ENCODE measurements at places on chromosomes 6 and 20.

GRCh38 chr6:118080547-118080946 is 173.5 kb downstream of the SLC35F1 start:
- no peak for DNase-seq

GRCh38 chr20:51570739-51571459 is 28.4 kb upstream of the NFATC2 start:
- no peak for DNase-seq

- no peak for DNase-seq
Observed at GRCh38 chr6:25944688-25945574, 14.4 kb upstream of the SLC17A2 start.

- DNase-seq, result no peak
Observed at GRCh38 chr20:19588732-19589131, 169.3 kb upstream of the RIN2 start.

- DNase-seq, result peak; percentile 32
Observed at GRCh38 chr6:125974214-125974866, 12.0 kb upstream of the TRMT11 start.

DNA sequence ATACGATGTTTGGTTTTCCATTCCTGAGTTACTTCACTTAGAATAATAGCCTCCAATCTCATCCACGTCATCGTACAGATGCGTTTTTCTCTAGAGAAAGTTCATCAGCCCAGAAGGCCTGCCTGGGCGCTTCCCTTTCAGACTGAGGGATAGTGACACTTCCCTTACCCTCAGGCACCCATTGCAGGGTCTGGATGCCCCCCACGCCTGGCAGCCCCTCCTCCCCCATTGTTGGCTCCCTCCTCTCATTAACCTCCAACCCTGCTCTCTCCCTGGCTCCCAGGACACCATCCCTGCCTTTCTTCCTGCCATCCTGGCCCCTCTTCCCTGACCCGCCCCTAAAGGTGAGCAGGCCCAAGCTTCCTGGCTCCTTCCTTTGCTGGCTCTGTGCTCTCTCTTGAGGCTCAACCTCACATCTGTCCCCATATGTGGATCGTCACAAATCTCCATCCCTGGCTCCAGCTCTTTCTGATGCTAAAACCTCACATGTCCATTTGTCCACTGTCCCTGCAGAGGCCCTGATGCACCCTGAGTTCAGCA is 145.2 kb downstream of the SYCP2 start:
- no peak for DNase-seq

- no peak for DNase-seq
Observed at GRCh38 chr6:19805129-19805481, 32.1 kb upstream of the ID4 start.

GRCh38 chr6:42349753-42350511 is 101.8 kb downstream of the TRERF1 start:
- no peak for DNase-seq

GRCh38 chr20:39029364-39029763 is 67.2 kb downstream of the DHX35 start:
- no peak for DNase-seq

DNA sequence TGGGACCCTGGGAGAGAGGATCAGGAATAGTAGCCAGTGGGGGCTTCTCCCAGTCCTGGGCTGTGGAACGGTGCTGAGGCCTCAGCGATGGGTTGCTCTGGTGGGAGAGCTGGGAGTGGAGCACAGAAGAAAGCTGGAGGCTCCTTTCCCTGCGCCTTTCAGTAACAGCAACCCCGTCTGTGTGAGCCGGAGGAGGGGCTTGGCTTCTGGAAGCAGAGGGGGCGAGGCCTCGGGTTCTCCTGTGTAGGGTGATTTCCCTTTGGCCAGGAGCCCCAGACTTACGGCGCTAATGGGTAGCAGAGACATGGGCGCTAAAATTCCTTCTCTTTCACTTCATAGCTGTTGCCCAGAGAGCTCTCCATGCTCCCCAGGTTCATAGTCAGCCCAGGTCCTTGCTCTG is 55.0 kb downstream of the DAAM2 start:
- DNase-seq, result no peak

GRCh38 chr20:51487565-51488268 is 54.8 kb downstream of the NFATC2 start:
- no peak for DNase-seq

DNA sequence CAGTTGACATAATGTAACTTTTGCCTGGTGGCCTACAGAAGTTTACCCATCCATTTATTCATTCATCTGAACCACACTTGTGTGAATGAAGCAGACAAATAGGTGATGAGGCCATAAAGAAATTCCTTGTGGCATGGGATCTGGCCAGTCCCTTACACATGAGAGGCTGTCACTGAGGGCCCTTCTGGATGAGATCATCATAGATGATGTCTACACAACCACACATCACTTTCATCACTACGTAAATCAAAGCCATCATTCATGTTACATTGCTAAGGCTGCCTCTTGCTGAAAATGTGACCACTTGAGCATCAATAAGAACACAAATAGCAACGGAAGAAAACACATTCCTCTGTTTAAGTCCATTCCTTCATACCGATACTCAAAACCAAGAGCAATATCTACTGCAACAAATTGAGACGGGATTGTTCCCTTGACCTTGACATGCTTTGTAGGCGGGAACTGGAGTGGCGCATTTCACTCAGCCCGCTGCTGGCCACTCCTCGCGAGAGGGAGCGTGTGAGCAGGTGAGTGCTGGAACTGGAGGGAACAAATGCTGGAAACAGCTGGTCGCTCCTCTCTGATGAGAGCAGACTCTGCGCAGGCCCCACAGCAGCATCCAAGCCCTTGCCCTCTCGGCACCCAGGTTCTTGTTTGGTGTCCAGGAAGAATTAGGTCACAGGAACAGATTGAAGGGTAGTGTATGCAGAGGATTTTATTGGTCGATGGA is 49.3 kb downstream of the FAM50B start:
- no peak for DNase-seq

- DNase-seq, result no peak
Observed at GRCh38 chr20:50373674-50374286, 136.4 kb upstream of the PTPN1 start.

DNA sequence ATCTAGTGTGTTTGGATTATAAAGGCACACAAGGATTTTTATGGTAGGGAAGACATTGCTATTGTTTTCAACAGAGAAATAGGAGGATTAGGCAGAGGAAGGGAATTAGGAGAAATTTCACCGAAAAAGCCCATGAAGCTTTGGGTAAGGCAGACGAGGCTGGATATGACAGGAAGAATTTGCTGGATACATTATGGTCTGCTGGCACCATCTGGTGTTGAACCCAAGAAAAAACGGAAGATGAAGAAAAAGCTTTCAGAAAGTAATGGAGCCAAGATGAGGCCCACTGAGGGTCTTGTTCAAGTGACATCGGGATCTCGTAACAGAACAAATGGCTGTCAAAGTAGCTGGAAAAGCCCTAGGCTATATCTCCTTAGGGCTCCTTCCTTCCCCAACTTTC is 56.5 kb downstream of the OR2J2 start:
- DNase-seq, result no peak

DNA sequence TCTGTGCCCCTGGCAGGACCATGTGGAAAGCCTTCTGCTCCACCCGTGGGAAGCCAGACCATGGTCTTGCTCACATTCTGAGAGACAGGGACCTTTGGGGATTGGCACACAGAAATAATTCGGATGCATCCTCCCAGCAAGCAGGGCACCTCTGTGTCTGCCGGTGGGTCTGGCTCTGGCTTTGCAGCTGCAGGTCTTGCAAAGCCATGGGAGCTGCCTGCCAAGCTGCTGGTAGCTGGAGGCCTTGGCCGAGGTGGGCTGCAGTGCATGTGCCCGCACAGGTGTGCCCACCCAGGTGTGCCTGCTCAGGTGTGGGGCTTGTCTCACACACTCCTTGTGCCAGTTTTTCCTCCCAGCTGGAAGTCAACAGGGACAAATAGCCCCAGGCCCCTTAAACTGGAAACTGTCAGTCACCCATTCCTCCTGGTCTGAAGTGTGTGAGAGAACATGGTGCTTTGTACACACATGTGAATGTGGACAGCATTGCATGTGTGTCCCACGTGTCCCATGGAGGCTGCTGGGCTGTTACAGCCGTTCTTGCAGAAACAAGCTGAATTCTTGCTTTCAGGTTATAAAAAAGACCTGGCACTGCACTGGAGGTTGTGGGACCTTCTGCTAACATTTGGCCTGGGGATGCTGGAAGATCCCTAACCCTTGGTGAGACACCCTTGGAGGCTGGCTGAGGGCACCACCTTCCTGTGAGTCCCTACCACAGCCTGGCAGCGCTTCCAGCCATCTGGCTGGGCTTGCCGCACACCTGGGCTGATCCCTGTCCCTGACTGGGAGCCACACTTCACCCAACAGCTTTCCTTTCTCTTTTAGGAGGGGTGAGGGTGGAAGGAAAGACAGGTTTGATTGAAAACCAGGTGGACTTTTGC is 54.9 kb upstream of the SMOC2 start:
- DNase-seq, result no peak

DNA sequence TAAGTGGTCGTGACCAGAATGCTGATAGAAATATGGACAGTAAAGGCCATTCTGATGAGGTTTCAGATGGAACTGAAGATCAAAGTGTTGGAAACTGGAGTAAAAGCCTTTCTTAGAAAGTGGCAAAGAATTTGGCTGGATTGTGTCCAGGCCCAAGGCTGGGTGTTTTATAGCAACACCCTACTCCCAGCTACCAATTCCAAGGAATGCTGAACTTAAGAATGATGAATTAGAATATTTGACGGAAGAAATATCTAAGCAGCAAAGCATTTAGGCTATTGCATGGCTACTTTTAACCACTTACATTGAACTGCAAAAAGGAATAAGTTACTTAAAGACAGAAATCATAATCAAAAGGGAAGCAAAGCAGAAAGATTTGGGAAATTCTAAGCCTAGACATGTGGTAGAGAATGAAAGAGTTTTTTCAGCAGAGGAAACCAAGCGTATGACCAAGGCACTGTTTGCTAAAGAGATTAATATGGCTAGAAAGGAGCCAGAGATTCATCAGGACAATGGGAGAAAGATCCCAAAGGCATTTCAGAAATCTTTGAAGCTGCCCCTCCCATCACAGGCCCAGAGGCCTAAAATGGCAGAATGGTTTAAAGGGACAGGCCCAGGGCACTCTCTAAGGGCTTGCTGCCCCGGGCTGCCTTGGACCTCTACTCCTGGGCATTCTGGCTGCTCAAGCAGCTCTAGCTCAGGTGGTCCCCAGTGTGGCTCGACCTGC is 25.8 kb downstream of the SDHAF4 start:
- no peak for DNase-seq

DNA sequence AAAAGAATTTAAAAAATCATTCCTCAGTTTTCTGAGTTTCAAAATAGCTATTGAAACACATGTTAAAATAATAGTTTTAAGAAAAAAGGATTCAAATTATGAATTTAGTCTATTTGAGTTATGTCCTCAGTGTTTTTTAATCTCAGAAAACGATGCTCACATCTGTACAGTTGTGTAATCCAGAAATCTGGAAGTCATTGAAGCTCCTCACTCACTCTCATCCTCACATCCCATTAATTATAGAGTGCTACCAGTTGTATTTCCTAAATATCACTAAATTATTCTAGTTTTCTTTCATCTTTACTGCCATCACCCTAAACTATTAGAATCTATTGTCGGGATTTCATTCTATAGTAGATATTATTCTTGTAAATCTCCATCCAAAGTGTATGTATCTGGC is 234.7 kb upstream of the RIMS1 start:
- no peak for DNase-seq

GRCh38 chr6:33929575-33930288 is 125.9 kb upstream of the MLN start:
- DNase-seq, result no peak

DNA sequence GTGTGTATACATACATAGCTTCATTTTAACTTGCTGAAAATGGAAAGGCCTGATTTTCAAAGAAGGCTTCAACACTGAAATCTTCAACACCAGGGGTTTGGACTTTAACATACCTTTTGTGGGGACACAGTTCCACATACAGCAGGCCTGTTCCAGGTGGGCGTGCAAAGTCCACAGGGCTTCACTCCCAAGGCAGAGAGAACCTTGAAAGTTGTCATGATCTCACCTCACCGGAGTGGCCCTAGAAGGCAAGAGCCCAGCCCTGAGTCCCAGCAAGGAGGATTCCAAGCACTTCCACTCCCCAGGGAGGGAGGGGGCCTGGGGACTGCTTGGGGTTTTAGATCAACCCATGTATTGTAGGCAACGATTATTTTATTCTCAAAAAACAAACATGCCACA is 47.2 kb downstream of the TMEM242 start:
- DNase-seq, result no peak

- no peak for DNase-seq
Observed at GRCh38 chr6:40922281-40922680, 116.7 kb downstream of the UNC5CL start.

DNA sequence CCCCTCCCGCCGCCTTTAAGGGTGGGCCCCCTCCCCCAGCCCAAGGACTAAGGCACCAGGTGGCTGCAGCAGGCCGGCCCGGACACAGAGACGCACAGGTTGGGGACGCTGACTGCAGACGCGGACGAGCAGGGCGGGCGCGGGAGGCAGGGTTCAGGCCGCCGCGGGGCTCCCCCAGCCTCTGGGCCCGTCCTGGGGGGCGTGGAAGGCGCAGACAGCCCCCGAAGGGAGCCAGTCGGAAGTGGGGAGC is 9.3 kb downstream of the DUSP15 start:
- no peak for DNase-seq

GRCh38 chr6:27422651-27423332 is 34.2 kb downstream of the ZNF391 start:
- DNase-seq, result no peak

- DNase-seq, result no peak
Observed at GRCh38 chr20:1494436-1494835, 3.2 kb upstream of the SIRPB2 start.

GRCh38 chr20:3843490-3843889 is 3.1 kb upstream of the MAVS start:
- no peak for DNase-seq

DNA sequence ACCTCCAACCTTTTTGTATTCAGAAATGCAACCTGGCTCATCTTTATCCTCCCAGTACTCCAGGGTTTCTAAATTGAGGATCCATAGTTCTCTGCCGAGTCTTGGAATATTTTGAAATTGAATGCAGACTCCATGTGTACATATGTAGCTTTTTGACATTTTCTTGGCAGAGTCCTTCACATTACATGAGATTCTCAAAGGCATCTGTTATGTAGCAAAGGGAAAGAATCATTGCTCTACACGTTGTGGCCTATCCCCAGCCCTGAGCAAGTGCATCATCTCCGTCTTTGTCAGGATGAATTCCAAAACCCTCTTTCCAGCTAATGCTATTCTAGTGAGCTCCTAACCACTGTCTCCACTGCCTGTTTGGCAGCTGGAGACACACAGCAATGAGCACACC is 742.9 kb downstream of the DHX35 start:
- no peak for DNase-seq

GRCh38 chr20:56845546-56846086 is 216.5 kb downstream of the TFAP2C start:
- DNase-seq, result no peak

- no peak for DNase-seq
Observed at GRCh38 chr6:45049188-45049843, 278.8 kb upstream of the RUNX2 start.

- no peak for DNase-seq
Observed at GRCh38 chr6:169650959-169651292, 50.9 kb downstream of the WDR27 start.
